SJCRH30 (cell line): ENCODE measurements at places on chromosomes 5 and 9. TPM values are rescaled to one million over a fixed set of nuclear protein-coding genes. Genes with fewer than 3 reads are reported as not detected.

NR4A3 gene
- 0.13 and 0.32 TPM in 2 replicates for total RNA-seq

FAM169A gene
- 14.4 and 17.9 TPM in 2 replicates for total RNA-seq

DMRT2 gene
- 28.6 and 33.1 TPM in 2 replicates for total RNA-seq

FBXL7 gene
- 13.6 and 15.1 TPM in 2 replicates for total RNA-seq

PRDM9 gene
- not detected in 2 replicates for total RNA-seq

KCNN2 gene
- not detected in 2 replicates for total RNA-seq
